ENCODE measurements at places on chromosomes 7 and 10.

GRCh38 chr7:139703487-139704307 lies 74.1 kb downstream of the HIPK2 start:
- no peak for DNase-seq

DNA sequence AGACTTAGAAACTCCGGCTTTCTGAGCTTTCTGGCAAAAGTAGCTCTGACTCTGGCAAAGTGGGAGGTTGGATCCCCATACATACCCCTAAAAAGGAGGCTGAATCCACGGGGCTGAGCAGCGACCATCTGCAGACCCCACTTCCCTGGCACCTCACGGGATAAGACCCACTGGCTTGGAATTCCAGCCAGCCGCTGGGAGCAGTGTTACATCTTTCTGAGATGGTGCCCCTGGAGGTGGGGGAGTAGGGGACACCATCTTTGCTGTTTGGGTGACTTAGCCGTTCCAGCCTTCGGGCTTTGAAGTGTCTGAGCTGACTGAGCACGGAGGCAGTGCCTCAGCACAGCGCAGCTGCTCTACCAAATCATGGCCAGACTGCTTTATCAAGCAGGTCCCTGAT lies 45.0 kb upstream of the GRM3 start:
- no peak for DNase-seq

DNA sequence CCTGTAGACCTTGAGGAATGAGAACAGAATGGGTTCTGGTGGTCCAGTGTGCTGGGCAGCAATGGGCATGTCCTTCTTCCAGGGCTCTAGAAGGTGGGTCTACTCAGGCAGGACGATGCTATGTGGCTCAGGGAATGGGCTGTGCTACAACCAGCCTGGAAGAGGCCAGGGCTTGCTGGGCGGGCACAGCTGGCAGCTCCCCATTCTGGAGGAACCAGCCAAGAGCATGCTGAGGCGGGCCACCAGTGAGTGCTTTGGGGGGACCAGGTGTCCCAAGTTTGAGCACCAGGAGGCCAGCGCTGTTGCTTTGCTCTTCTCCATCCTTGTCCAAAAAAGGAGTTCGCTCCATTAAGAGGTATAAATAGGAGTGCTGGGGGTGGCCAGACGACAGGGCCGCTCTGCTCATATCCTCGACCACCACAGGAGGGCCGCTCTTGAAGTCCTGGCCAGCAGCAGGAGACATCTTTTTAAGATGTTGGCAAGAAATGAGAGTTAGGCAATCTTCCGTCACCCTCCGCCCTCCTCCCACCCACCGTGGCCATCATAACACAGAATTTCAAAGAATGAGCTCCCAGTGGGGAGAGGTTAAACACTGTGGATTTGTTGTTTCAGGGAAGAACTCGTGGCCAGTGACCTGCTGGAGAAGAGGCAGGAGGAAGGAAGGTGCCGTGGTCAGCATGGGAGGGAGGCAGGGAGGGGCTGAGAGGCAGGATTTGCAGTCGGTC lies 141.3 kb downstream of the GRK5 start:
- no peak for DNase-seq

- DNase-seq: no peak
Observed at GRCh38 chr7:1800902-1801301, 130.8 kb downstream of the ELFN1 start.

GRCh38 chr7:106592282-106593027 lies 68.5 kb downstream of the CCDC71L start:
- no peak for DNase-seq
